Breast epithelium (tissue), 4 donors: ENCODE measurements at places on chromosomes 6 and 20. TPM values are rescaled to one million over a fixed set of nuclear protein-coding genes. Genes with fewer than 3 reads are reported as not detected.

GRCh38 chr6:33914645-33915044 is 110.8 kb upstream of the MLN start:
- no peaks in the 10 kb centered on the region for H3K27me3 ChIP-seq
- H3K27ac ChIP-seq: no peak overlapping the region
- H3K36me3 ChIP-seq: no peaks in the 10 kb centered on the region

DNA sequence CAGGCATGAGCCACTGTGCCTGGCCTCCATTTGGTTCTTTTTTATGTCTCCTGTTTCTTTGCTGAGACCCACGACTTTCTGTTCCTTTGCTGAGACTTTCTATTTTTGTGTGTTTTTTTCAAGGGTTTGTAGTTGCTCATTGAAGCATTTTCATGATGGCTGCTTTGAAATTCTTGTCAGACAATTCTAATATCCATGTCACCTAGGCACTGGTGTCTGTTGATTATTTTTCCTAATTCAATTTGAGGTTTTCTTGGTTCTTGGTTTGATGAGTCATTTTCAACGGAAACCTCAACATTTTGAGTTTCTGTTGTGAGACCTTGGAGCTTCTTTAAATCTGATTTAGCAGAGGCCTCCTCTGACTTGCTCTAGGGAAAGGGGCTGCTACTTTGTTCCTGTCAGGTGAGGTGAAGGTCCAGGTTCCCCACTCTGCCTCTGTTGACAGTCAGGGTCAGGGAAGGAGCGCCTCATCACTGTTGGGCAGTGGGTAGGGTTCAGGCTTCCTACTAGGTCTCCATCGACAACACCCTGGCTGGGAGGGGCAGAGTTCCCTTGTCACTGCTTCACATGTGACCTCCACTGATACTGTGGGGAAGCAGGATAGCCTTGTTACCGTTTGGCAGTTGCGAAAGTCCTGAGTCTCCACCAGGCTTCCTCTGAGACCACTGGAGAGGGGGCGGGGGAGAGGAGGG is 67.2 kb upstream of the RNF24 start:
- H3K4me3 ChIP-seq: no peak overlapping the region
- H3K27me3 ChIP-seq: no peaks in the 10 kb centered on the region
- no peaks in the 10 kb centered on the region for H3K4me1 ChIP-seq
- peak overlapping the region; percentile 66 for H3K27ac ChIP-seq
- no peak for DNase-seq

GRCh38 chr20:33016581-33017109 is 9.1 kb downstream of the BPIFB2 start:
- no peaks in the 10 kb centered on the region for H3K27me3 ChIP-seq
- no peaks in the 10 kb centered on the region for H3K36me3 ChIP-seq
- no peak overlapping the region for H3K27ac ChIP-seq
- no peak overlapping the region for H3K4me3 ChIP-seq
- no peak for DNase-seq

- no peak overlapping the region for H3K27ac ChIP-seq
- DNase-seq: no peak
- peak overlapping the region; percentile 51 for H3K4me3 ChIP-seq
- no peaks in the 10 kb centered on the region for H3K36me3 ChIP-seq
- no peaks in the 10 kb centered on the region for H3K27me3 ChIP-seq
- no peaks in the 10 kb centered on the region for H3K4me1 ChIP-seq
Measured at GRCh38 chr20:31476643-31477215, 1.6 kb downstream of the REM1 start.

DNA sequence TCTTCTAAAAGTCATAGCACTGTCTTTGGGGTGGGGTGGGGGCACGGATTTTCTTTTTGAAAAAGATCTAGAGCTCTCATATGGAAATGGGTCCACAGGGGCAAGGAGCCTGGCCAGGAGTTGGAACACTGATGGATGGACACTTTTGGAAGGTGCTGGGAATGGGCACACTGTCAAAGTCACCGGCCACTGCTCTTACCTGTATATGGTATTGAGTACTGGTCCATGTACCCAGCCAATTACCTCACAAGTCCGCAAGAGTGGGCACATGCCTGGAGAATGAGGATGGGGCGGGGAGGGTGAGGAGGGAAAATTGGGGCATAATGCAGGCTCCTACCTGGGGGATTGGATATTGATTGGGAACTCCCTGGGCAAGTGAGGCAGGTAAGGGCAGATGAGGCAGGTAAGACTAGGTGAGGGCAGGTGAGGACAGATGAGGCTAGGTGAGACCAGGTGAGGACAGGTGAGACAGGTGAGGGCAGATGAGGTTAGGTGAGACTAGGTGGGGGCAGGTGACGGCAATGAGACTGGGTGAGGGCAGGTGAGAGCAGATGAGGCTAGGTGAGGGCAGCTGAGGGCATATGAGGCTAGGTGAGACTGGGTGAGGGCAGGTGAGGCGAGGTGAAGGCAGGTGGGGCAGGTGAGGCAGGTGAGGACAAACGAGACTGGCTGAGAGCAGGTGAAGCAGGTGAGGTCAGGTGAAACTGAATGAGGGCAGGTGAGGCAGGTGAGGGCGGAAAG is 167.9 kb downstream of the NRN1 start:
- DNase-seq: no peak
- H3K4me1 ChIP-seq: no peaks in the 10 kb centered on the region
- H3K4me3 ChIP-seq: no peak overlapping the region

DNA sequence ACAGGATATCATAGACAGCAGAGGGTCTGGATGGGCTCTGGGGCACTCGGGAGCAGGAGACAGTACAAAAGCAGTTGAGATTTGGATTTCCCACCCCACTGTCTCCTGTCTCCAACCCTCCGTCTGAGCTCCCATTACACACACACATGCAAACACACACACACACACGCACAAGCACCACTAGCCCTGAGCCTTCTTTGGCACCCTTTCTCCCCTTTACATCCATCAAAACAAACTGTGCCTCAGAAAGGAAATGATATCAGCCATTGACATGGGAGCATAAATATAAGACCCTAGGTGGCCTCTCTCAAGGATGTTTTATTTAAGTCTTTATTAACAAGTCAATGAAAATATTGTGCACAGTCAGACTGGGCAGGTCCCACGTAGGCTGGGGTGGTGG is 17.5 kb downstream of the TTBK1 start:
- H3K4me3 ChIP-seq: no peak overlapping the region
- no peaks in the 10 kb centered on the region for H3K36me3 ChIP-seq
- H3K27ac ChIP-seq: no peak overlapping the region
- H3K4me1 ChIP-seq: no peaks in the 10 kb centered on the region
- no peak for DNase-seq

- no peaks in the 10 kb centered on the region for H3K27me3 ChIP-seq
- H3K4me3 ChIP-seq: no peak overlapping the region
- H3K27ac ChIP-seq: no peak overlapping the region
- H3K36me3 ChIP-seq: no peaks in the 10 kb centered on the region
- H3K4me1 ChIP-seq: no peaks in the 10 kb centered on the region
Measured at GRCh38 chr20:48844996-48845395, 17.2 kb upstream of the PREX1 start.

DNA sequence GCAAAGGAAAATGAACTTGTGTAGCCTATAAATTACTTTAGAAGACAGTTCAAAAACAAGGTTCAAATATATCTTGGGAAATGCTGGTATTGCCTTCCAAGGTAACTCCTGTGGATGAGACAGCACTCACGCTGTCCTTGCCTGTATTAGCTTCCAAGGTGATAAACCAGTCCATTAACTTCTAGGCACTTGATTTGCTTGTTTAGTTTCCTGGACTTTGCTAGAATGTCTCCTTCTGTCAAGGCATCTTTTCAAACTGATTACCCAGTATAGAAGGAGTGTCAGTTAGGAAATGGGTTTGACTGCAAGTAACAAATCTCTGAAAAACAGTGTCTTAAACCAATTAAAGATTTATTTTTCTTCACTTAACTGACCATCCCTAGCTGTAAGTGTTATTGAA is 103.4 kb upstream of the SLC22A23 start:
- no peaks in the 10 kb centered on the region for H3K27me3 ChIP-seq
- no peak for DNase-seq
- no peak overlapping the region for H3K27ac ChIP-seq
- H3K4me3 ChIP-seq: no peak overlapping the region

DNA sequence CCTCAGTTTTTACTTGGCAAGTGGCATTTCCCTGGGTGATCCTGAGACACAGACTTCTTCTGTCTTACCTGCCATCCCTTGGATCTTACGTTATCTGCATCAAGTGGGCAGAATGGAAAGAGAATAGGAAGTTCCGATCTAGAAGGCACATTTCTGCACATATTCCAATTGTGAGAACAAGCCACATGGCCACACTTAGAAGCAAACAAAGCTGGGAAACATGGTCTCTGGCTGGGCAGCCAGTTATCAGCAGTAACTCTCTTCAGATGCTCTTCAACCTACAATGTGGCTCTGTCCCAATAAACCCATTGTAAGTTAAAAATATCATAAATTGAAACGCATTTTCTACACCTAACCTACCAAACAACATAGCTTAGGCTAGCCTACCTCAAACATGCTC is 67.3 kb upstream of the CCN6 start:
- H3K4me1 ChIP-seq: no peaks in the 10 kb centered on the region
- H3K4me3 ChIP-seq: no peak overlapping the region
- H3K27me3 ChIP-seq: no peaks in the 10 kb centered on the region
- DNase-seq: no peak
- no peaks in the 10 kb centered on the region for H3K36me3 ChIP-seq

DNA sequence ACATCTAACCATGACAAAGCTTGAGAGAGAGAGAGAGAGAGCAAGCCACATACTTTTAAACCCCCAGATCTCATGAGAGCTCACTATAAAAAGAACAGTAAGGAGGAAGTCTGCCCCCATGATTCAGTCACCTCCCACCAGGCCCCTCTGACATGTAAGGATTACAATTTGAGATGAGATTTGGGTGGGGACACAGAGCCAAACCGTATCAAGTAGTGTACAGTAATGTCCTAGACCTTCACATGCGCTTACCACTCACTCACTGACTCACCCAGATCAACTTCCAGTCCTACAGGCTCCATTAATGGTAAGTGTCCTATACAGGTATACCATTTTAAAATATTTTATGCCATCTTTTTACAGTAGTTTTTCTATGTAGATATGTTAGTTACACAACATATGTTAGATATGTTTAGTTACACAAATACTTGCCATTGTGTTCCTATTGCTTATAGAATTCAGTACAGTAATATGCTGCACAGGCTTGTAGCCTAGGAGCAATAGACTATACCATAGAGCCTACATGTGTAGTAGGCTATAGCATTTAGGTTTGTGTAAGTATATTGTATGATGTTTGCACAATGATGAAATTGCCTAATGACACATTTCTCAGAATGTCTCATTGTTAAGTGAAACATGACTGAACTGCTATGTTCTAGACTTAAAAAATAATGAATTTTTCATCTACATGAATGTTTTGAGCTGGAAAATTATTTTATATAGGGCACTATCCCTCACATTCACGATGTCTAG is 11.7 kb downstream of the TSPYL1 start:
- no peaks in the 10 kb centered on the region for H3K4me1 ChIP-seq
- no peak overlapping the region for H3K4me3 ChIP-seq
- DNase-seq: no peak
- no peaks in the 10 kb centered on the region for H3K27me3 ChIP-seq

- H3K36me3 ChIP-seq: no peaks in the 10 kb centered on the region
- no peak overlapping the region for H3K27ac ChIP-seq
- no peaks in the 10 kb centered on the region for H3K4me1 ChIP-seq
Measured at GRCh38 chr6:170506446-170506845, 46.7 kb downstream of the PSMB1 start.

GRCh38 chr6:55998576-55998975 is 123.2 kb upstream of the BMP5 start:
- H3K27me3 ChIP-seq: no peaks in the 10 kb centered on the region
- no peak for DNase-seq
- H3K36me3 ChIP-seq: no peaks in the 10 kb centered on the region
- H3K27ac ChIP-seq: no peak overlapping the region

- H3K27ac ChIP-seq: peak overlapping the region; percentile 82
- no peaks in the 10 kb centered on the region for H3K36me3 ChIP-seq
- DNase-seq: no peak
- H3K4me3 ChIP-seq: peak overlapping the region; percentile 73
- no peaks in the 10 kb centered on the region for H3K4me1 ChIP-seq
- no peaks in the 10 kb centered on the region for H3K27me3 ChIP-seq
Measured at GRCh38 chr6:35453236-35453635, 1.1 kb downstream of the FANCE start.

- H3K27ac ChIP-seq: no peak overlapping the region
- no peak overlapping the region for H3K4me3 ChIP-seq
- no peaks in the 10 kb centered on the region for H3K36me3 ChIP-seq
- no peaks in the 10 kb centered on the region for H3K4me1 ChIP-seq
Measured at GRCh38 chr20:15642676-15643075, 930.6 kb downstream of the KIF16B start.

DNA sequence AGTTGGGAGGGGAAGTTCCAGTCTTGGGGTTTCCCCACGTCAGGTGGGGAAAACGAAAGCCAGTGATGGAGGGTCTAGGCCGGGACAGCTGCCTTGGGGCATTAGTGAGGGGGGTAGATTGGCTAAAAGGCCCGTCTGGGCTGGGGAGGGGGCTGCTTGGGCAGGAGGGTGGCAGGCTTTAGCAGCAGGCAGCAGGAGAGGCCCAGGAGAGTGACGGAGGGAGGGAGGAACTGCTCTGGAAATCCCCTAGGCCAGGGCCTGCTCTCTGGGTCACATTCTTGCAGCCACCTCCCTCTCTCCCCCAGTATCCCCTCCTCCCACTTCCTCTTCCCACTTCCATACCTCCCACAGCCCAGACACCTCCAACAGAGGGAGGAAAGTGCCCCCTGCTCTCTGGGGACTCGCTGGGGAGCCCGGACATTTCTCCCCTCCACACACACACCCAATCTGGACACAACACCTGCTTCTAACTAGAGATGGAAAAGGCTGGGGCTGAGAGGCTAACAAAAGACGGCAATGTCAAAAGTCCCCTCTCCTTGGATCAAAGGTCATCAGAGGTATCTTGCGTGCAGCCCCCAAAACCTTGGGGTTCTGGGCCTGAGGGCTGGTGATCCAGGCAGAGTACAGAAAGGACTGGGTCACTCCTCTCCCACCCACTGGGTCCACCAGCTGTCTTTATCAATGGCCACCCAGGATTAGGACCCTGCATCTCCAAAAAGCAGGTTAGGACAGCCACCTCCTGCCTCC is 1.8 kb downstream of the NFKBIE start:
- H3K4me3 ChIP-seq: peak overlapping the region; percentile 77
- H3K36me3 ChIP-seq: no peaks in the 10 kb centered on the region
- no peaks in the 10 kb centered on the region for H3K27me3 ChIP-seq
- DNase-seq: no peak
- H3K27ac ChIP-seq: no peak overlapping the region

DNA sequence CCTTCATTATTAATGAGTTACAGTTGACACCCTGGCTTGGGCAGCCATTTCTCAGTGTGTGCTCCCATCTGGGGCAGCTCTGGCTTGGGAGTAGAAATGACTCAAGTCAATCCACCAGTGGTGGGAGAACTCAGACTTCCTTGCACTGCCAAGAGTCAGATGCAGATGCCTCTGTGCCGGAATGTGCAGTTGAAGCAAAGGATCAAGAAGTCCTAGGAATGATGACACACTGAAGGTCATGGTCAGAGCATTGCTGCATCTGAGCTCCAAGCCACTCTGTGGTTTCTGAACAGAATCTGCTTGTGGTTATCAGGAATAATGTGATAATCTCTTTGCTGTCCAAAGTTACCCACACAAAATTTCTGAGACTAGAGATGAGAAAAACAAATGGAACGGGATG is 19.5 kb upstream of the PAX1 start:
- no peak for DNase-seq
- no peak overlapping the region for H3K27ac ChIP-seq
- no peaks in the 10 kb centered on the region for H3K4me1 ChIP-seq
- no peaks in the 10 kb centered on the region for H3K36me3 ChIP-seq
- no peaks in the 10 kb centered on the region for H3K27me3 ChIP-seq
- H3K4me3 ChIP-seq: no peak overlapping the region

The TMEM170B gene
- total RNA-seq: 4.9 TPM

The ADGRF1 gene
- total RNA-seq: 3.5 TPM

The MYLK2 gene
- total RNA-seq: not detected

The TCP11 gene
- total RNA-seq: 0.32 TPM

The GPR6 gene
- total RNA-seq: not detected

The R3HDML gene
- not detected for total RNA-seq

The PRICKLE4 gene
- total RNA-seq: 5.3 TPM
